ENCODE measurements at places on chromosomes 7 and 10.

GRCh38 chr7:44756904-44757303 lies 8.3 kb downstream of the ZMIZ2 start:
- DNase-seq = no peak

DNA sequence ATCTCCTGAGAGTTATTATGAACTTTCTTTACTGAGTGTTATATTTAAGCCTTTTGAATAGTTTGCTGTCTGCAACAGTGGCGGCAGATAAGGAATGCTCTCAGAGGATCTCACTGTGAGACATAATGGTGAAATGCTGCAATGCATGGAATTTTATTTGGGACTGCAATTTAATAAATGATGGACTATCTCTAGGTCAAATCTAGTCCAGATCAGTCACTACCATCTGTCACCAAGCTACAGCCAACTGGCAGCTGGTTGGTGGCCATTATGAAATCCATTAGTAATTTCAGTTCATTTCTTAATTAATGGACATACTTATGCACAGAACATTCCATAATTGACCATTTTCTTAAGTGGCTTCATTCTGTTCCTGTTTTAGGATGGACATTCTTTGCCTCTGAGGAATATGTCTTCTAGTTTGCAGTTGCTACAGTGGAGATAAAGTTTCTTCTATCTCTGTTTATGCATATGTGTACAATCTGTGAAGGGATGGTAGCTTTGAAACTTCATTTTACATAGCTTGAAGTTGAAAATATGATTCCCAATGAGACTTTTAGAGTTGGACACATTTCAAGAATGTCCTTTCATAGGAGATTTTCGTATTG lies 586.6 kb downstream of the SUGCT start:
- DNase-seq = peak; percentile 33

DNA sequence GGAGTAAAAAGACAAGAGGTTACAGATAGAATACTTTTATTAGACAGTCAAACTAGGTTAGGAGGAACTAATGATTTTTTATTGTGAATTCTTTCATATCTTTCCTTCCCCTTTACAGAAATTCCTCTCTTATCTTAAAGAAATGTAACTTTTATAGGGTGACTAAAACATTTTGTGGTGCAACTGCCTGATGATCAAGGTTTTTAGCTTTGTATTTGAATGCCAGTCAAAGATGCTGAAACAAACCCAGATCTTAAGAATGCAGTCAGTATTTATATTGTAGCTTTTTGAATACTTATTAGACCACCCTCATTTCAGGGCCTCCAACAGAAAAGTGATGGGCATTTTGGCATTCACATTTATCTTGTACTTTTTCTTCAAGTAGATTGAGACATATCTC lies 27.4 kb downstream of the TAX1BP1 start:
- peak; percentile 35 for DNase-seq

- DNase-seq = no peak
These were observed 1.3 kb downstream of the CASP2 start for GRCh38 chr7:143289421-143289820.

- DNase-seq = no peak
These were observed 62.1 kb downstream of the MET start for GRCh38 chr7:116733924-116734580.

- no peak for DNase-seq
These were observed 10.0 kb upstream of the GARIN1A start for GRCh38 chr7:128662091-128662490.

DNA sequence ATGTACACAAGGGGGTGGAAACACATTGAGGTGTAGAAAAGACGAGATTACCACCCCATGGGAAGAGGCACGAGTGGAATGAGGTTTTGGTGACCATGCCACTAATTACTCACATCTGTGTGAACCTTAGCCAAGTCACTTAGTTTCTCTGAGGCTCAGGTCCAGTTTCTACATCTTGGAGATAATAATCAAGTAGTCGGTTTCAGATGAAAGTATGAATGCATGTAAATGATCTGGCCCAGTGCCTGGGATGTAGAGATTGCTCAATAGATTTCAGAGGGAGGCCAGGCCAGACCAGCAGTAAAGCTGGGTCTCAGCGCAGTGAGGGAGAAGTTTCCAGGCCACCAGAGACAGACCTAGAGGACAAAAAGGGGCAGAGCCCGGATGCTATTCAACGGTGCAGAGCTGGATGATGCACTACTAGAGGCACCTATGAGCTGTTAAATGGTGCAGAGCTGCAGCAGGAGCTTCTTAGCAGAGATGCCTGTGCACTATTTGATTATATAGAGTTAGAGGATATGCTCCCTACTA lies 725.1 kb downstream of the GRID1 start:
- DNase-seq = no peak

DNA sequence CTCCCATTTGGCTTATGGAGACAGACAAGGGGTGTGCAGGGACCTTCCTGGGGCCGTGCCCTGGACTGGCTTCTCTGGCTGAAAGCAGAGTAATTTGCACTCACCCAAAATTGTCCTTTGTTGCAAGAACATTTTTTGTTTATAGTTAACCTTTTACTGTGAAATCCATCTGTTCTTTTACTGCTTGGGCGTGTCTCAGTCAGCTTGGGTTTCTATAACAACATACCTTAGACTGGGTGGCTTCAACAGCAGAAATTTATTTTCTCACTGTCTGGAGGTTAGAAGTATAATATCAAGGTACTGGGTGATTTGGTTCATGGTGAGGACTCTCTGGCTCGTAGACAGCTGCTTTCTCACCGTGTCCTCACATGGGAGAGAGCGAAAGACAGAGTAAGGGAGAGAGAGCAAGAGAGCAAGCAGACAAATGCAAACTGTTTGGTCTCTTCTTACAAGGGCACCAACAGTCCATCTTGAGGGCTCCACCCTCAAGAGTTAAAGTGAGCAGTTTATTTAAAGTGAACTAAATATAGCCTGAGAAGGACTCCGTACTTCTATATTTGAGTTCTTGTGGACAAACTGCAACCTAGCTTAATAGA lies 131.0 kb upstream of the NPY start:
- no peak for DNase-seq

DNA sequence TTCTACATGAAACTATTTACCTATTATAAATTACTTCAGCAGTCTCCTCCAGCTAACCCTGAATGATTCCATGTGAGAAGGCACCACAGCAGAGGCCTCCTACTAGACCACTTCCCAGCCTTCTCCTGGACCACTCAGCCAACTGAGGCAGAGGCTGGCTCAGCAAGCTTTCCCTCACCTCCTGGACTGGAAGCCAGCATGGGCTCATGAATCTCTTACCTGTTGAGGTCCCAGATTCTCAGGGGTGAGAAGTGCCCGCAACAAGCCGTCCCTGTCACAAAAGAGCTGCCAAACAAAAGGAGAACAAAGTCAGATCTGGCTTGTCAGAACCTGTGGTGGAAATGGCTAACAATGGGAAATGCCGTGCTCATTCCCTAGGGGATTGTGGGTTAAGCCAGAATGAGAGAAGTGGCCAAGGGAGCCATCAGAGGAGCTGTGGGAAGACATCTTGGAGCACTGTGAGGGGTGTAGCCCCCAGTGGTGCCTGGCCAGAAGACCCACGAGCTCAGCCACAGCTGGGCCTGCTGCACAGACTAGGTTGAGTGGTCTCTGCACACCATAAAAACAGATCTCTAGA lies 36.5 kb downstream of the DPCD start:
- no peak for DNase-seq

- peak; percentile 80 for DNase-seq
These were observed 80.6 kb downstream of the ARHGAP21 start for GRCh38 chr10:24642921-24643678.

GRCh38 chr10:3775696-3776551 lies 9.1 kb downstream of the KLF6 start:
- peak; percentile 57 for DNase-seq

GRCh38 chr10:128643658-128644057 lies 517.4 kb upstream of the MKI67 start:
- no peak for DNase-seq

DNA sequence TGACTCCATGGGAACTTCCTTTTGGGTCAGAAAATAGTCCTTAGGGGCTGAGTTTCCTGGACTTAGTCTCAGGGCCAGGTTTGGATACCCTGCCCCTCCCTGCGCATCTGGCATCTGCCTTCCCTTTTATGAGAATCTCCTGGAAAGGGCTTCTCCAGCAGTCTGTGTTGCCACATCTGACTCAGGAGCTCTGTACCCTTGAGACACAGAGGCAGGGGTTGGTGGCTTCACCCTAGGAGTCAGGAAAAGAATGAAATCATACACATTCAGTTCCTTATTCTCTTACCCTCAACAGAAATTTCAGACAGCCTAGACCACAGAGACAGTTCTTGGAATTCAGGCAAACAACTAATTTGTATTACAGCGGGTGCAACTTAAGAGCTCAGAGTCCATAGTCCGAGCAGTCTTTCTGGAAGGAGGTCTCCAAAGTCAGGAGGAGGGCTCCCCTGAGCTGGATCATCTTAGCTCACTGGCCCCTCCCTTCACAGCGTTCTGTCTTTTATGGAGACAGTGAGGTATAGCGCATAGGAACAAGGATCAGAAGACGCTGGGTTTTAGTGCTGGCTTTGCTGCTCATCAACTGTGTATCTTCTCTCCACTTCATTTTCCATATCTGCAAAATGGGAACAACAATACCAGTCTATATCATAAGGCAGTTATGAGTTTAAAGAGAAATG lies 3.0 kb upstream of the PLAU start:
- DNase-seq = peak; percentile 54

GRCh38 chr10:89159761-89160160 lies 47.4 kb downstream of the CH25H start:
- no peak for DNase-seq

DNA sequence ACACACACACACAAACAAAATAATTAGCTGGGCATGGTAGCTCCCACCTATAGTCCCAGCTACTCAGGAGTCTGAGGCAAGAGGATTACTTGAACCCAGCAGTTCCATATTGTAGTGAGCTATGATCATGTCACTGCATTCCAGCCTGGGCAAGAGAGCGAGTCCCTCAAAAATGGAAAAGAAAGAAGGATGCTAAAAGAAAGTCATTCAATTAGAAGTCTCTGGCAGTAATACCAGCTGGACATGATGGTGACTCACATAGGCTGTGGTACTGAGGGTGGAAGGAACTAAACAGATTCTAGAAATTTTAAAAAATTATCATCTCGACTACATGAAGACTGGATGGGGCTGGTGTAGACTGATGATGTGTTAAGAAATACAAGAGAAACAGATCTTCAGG lies 385.3 kb downstream of the ETV1 start:
- no peak for DNase-seq

- DNase-seq = no peak
These were observed at the start of gene POU6F2 for GRCh38 chr7:38977685-38978084. TSS of gene POU6F2 (plus strand) at chr7:38977909. CDS start at chr7:38977954, 45 bp downstream.

DNA sequence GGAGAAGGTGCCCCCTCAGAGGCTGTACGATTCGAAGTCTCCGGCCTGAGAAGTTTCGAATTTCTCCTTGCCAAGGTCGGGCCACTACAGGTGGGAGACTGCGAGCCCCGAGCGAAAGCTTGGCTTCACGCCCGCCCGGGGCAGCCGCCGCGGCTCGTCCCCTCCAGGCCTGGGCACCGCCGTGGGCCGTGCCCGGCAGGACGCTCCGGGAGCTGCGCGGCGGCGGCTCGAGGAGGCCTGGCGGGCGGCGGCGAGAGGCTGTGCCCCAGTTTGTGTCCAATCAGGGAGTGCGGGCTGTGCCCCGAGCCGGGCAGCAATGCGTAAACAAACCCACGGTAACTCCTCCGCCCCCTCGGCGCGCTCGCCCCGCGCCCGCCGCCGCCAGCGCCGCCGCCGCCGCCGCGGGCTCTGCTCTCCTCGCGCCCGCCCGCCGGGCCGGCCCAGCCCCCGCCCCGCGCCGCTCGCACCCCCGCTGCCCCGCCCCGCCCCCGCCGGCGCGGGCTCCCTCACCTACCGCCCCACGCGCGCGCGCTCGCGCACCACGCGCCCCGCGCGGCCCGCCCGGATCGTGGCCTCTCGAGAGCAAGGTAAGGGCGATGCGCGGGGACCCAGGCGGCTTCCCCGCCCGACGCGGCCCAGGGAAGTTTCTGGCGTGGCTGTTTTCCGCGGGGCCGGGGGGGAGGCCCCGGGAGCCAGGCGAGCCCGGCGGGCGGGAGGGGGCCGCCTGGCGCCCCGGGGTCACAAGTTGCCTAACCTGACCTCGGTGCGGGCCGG lies 57.8 kb upstream of the PCGF5 start:
- DNase-seq = peak; percentile 60

DNA sequence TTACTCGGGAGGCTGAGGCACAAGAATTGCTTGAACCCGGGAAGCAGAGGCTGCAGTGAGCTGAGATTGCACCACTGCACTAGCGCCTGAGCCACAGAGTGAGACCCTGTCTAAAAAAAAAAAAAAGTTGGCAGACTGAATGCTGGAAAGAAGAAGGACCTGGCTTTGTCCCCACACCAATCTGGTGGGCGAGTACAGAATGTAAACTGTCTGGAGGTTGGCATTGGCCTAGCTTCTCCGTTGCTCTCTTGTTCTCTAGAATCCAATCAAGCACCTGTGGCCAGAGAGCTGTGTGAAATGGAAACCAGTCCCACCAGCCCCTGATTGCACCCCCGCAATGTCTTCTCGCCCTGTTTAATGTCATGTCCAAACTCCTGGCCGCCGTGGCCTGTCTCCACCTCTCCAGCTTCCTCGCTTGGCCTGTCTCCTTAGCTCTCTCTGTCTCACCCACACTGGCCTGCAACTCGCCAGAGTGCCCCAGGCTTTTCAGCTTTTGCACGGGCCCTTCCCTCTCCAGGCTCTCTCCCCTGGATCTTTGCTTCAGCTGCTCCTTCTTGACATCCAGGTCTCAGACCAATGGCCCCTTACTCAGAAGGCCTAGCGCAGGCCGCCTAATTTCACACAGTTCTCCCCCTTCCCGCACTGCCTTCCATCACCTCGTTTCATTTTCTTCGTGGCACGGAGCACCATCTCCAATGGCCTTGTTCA lies 670 bp upstream of the AGK start:
- peak; percentile 2 for DNase-seq

DNA sequence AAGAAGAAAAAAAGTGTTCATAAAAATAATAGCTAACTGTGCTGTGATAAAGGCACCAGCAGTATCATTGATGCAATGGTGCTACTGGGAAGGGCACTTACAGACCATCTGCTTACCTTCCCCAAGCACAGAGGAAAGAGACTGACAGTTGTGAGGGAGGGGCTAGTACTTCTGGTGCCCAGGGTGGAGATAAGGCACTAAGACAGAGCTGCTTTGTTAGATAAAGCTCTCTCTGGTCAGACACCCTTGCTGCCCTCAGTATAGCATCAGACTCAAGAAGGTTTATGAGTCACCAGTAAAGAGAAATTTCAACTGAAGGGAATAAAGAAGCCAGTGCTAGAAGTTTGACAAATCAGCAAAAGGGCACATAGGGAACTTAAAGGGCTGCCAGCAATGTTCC lies 325.6 kb downstream of the HPSE2 start:
- DNase-seq = peak; percentile 85
